ENCODE measurements at places on chromosomes 6 and 20.
A peak's percentile ranks its signal among the peaks of the same experiment; 100 is the strongest.

DNA sequence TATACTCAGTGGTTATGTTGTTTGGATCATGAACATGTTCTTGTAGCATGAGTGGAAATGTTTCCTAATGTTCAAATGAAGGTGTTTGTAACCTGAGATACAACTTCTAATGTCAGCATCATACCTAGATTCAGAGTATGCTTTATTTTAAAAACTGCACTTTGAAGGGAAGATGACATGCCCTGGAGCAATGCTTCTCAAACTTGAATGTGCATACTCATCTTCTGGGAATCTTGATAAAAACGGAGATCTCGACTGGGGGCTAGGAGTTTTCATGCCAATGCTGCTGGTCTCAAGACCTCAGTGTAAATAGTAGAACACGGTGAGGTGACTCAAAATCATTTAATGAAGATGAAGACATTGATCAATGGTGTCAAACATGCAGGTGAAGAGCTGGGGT, 440.0 kb upstream of the NOX3 start:
- DNase-seq: no peak

DNA sequence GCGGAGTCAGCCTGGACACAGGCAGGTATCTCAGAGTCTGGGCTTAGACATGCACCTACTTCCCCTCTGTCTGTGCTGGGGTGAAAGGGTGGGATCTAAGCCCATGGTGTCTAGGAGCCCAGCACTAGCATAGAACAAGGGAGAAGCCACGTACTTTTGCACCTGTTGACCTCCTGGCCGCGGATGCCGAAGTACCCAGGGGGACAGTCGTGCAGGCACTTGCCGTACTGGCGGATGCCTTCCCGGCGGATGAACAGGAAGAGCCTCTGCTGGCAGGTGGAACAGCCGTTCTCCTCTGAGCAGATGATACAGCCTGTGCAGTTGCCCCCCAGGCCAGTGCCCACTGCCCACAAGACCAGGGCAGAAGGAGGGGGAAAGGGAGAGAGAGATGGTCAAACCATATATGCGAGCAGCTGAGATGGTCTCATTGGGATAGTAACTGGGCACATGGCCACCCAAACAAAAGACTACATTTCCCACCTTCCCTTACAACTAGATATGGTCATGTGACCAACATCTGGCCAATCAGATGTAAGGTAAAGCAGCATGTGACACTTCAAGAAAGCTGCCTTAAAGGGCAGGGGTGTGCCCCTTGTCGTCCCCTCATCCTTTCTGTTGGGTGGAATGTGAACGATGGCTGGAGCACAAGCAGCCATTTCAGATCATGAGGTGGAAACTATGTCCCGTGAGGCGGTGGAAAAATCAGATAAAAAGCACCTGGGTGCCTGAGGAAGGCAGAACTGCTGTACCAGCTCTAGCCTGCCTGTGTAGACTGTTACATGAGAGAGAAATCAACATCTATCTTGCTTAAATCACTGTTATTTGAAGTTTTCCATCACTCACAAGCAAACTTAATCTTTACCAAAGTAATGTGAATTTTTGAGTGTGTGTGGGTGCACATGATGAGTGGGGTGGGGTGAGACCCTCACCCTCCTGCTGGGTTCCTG, 34.0 kb downstream of the RSPO4 start:
- no peak for DNase-seq

GRCh38 chr6:160991406-160992060, at the start of gene MAP3K4:
MAP3K4 (plus strand) TSS chr6:160991769; CDS start chr6:160991932, 163 bp downstream.
- peak; percentile 62 for DNase-seq

- DNase-seq: no peak
Measured at GRCh38 chr6:25137916-25138232, 141.3 kb upstream of the CARMIL1 start.

DNA sequence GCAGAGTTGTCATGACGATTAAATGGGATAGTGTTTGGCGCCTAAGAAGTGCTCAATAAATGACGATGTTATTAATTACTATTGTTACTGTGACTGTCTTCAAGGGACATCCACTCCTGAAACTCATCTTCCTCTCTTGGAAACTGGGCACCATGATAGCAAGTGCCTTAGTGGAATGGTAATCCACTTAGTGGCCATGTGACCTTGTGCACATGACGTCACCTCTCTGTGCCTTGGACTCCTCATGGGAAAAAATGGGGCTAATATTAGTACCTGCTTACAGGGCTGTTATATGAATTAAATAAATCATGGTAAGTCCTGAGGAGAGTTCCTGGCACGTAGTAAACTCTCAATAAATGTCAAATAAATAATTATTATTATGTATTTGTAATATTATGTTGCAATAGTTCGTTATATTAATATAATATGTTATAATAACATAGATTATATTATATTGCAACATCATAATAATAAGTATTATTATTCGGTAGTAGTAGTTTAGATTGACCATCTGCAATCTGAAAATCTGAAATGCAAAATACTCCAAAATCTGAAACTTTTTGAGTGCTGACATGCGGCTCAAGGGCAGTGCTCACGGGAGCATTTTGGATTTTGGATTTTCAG, 40.9 kb downstream of the EYA2 start:
- no peak for DNase-seq

GRCh38 chr6:161418463-161418945, 144.6 kb upstream of the AGPAT4 start:
- DNase-seq: peak; percentile 3

- no peak for DNase-seq
Measured at GRCh38 chr20:57680934-57681914, 28.6 kb downstream of the PMEPA1 start.

GRCh38 chr6:82492134-82492533, 128.5 kb downstream of the TPBG start:
- DNase-seq: no peak

DNA sequence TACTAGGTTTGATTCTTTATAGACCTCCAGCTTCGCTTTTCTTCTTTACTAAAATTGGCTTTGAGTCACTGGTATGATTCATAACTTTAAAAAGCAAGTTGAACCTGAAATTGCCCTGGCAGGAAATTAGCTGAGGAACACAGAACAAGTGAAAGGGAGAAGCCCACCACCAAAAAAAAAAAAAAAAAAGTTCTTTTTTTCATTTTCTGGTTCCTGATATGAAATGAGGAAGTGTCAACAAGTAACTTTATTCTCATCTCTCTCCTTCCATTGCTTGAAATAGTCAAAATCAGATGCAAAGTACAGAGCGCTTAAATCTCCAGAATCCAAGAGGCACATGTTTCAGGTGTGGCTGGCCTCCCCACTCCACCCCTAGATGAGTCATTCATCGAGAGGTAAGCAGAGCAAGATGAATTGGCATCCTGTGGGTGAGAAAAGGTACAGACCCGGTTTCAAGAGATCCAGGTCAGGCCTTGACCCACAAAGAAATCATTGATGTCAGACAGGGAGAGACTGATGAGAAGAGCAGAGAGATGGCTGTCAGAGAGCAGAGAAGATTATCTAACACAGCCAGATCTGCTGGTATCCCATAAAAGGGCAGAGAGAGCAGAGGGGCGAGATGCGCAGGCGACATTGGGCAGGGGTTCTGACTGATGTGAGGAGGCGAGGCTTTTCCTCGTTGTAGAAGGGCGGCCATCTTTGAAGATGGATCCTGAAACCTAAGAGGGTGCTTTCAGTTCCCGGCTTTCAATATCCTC, 54.8 kb upstream of the MBOAT1 start:
- DNase-seq: no peak

DNA sequence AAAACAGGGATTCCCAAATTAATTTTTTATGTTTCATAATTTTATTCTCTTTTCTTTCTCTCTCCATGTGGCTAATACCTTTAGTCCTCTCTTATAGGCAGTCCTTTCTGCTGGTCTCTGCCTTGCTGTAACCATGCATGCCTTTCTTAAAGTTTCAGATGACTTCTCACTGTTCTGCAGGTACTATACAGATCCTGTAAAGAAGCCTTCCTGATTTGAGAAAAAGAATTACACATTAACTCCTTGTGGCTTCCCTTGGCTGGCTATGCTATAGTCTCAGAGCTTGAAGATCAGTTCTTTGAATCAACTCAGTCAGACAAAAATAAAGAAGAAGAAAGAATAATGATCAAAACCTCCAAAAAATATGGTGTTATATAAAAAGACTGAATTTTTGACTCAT, 7.3 kb upstream of the GPR63 start:
- no peak for DNase-seq

DNA sequence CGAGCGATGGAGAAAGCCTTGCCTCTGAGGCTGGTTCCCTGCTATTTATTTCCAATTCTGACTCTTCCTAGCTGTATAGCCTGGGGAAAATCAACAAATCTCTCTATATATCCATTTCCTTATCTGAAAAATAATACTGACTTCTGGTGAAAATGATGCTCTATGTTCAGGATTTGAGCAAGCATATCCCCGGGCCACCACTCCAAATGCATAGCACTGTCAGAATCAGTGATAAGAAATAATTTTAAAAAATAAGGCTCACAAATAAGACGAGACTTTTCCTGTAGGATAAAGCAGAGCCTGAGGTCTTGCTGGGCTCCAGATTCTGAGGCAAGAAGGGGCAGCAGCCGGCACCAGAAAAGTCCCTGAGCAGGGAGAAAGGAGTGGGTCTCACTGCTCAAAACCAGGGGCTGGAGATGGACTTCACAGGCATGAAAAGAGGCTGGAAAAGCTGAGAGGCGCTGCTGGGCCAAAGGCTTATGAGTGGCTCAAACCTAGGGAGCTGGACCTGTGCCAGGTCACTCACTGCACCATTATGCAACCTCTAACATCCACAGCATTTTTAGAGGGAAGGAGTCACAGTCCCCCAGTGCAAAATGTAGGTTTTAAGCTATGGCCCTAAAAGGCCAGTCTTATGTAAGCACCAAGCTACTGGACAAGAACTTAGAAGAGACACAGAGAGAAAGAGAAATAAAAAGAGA, 48.1 kb upstream of the SLC17A4 start:
- no peak for DNase-seq

DNA sequence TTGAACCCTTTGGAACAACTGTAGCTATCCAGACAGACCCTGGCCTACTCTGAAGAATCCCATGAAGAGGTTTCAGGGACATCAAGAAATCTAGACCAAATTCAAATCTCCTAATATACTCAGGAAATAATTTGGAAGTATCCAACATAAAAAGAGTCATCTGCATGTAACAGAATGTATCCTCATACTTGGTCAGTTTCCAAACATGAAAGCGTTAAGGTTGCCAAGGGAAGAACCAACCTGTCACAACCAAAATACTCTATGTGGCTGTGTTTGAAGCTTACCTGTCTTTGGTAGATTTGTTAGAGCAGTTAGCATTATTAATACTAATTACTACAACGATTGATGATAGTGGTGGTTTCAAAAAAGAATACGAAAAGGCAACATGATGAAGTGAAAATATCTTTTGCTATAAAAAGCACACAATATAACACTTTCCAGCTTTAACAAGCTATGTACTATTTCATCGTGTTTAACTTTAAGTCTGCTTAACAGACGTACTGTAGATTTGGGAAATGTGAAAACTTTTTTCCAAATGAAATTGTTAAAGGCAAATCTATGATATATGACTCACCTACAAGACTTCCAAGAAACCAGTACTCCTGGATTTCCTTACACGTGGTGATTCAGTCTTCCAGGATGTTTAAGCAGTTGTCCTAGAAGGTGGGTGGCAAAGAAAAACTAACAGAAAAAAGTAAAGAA, 46.6 kb upstream of the ENPP1 start:
- no peak for DNase-seq

- DNase-seq: no peak
Measured at GRCh38 chr6:41939176-41939847, 2.3 kb downstream of the CCND3 start.

GRCh38 chr20:8608470-8608869, 460.4 kb upstream of the PLCB4 start:
- no peak for DNase-seq

DNA sequence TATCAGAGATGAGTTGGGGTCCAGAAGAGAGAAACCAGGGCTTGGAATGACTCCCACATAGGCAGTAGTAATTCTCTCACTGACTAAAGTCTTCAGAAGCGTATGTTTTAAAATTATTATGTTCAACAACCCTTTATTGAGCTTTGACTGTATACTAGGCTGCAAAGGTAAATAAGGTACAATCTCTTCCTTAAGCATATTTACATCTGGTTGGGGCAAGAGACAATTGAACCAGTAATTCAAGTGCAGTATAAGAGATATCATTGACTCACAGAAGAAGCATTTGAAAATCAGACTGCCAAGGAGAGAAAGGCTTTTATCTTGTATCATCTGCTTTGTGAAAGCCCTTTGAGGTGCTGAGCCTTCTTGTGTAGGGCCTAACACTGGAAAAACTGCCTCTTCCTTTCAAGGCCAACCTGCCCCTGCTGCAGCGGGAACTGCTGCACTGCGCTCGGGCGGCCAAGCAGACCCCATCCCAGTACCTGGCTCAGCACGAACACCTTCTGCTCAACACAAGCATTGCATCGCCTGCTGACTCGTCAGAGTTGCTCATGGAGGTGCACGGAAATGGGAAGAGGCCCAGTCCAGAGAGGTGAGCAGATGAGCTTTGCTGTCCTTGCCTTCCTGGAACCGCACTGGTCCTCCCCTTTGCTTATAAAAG, 39.3 kb upstream of the C20orf144 start:
- no peak for DNase-seq

- no peak for DNase-seq
Measured at GRCh38 chr6:3325210-3325609, 66.5 kb downstream of the PSMG4 start.

- DNase-seq: no peak
Measured at GRCh38 chr6:90195094-90195829, 101.4 kb downstream of the BACH2 start.

GRCh38 chr6:8879334-8879733, 444.0 kb upstream of the SLC35B3 start:
- DNase-seq: no peak

- DNase-seq: no peak
Measured at GRCh38 chr6:142765306-142765705, 179.7 kb downstream of the HIVEP2 start.

DNA sequence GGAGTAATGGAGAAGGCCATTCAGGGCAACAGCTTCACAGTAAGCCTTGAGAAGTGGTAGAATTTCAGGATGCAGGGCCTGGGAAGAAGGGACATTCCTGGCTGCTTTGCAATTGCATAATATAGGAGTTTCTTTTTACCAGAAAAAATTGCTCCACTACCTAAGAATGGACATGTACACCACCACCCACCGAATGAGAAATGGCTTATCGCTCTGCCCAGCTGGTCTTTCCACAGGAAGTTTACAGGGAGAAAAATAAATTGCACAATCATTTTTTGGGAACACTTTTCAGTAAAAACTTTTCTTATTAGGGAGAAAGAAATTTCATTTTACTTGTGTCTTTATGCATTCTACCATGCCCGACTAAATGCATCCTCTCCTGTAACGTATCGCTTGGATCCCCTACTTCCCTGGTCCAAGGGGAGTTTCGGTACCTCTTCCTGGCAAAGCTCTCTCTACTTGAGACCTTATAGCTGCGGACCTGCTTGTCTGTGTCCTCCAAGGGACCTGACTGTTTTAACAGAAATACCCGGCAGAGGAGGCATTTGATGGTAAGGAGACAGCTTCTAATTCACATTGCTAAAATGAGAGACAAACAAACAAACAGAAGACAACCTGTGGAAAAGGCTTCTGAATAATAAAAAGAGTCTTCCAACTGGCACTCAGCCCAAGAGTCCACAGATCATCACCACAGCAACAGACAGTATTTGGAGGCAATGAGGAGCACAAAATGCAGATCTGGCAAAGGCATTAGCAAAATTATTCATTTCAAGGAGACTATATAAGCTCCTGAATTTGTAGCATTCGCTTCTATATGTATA, 54.2 kb downstream of the MAP3K5 start:
- no peak for DNase-seq

Measured in stimulated activated CD8-positive, alpha-beta memory T cell treated with anti-CD3 and anti-CD28 coated beads, Interleukin-15, amount 100 ng/mL, for 1 hour (primary cell).